Uterus (tissue), 4 donors: ENCODE measurements at places on chromosomes 6 and 20. TPM values are rescaled to one million over a fixed set of nuclear protein-coding genes. Genes with fewer than 3 reads are reported as not detected.

- H3K27ac ChIP-seq, result no peak overlapping the region
- H3K36me3 ChIP-seq, result no peaks in the 10 kb centered on the region
- no peak for DNase-seq
- no peak overlapping the region for H3K4me3 ChIP-seq
Measured at GRCh38 chr6:149935246-149935645, 6.6 kb upstream of the ULBP2 start.

- H3K36me3 ChIP-seq, result no peaks in the 10 kb centered on the region
- no peaks in the 10 kb centered on the region for H3K27me3 ChIP-seq
- DNase-seq, result no peak
- no peaks in the 10 kb centered on the region for H3K4me1 ChIP-seq
- no peak overlapping the region for H3K4me3 ChIP-seq
- no peak overlapping the region for H3K27ac ChIP-seq
Measured at GRCh38 chr6:21053612-21054011, 519.4 kb downstream of the CDKAL1 start.

DNA sequence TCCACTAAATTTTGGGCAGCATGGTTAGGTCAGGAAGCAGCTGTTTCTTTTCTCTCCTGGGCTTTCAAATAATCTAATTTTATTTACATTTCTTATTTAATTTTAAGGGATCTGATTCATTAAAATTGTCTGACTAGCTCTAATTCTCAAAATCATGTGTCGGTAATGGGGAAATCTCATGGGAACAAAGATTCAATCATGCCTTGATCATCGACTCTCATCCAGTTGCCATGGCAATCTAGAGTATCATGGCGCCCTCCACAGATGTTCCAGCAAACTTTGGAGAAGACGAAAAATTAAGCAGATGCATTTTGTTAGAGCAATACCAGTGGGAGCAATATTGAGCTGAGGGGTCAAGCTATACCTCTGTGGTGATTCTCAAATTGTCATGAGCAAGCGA lies 358.0 kb upstream of the CDH4 start:
- no peaks in the 10 kb centered on the region for H3K27me3 ChIP-seq
- no peak overlapping the region for H3K27ac ChIP-seq
- no peaks in the 10 kb centered on the region for H3K36me3 ChIP-seq
- no peaks in the 10 kb centered on the region for H3K4me1 ChIP-seq

- H3K27me3 ChIP-seq, result no peaks in the 10 kb centered on the region
- no peaks in the 10 kb centered on the region for H3K4me1 ChIP-seq
- H3K4me3 ChIP-seq, result no peak overlapping the region
- no peak overlapping the region for H3K27ac ChIP-seq
- DNase-seq, result no peak
Measured at GRCh38 chr6:12761376-12762115, 45.0 kb downstream of the PHACTR1 start.

- no peaks in the 10 kb centered on the region for H3K36me3 ChIP-seq
- H3K4me3 ChIP-seq, result no peak overlapping the region
- H3K27ac ChIP-seq, result no peak overlapping the region
- no peaks in the 10 kb centered on the region for H3K27me3 ChIP-seq
- no peak for DNase-seq
Measured at GRCh38 chr20:63106765-63107448, 100.1 kb upstream of the BHLHE23 start.

RIPOR3 gene
- total RNA-seq, result 9.1 TPM

GRCh38 chr6:9252799-9253198 lies 817.5 kb upstream of the SLC35B3 start:
- DNase-seq, result no peak
- H3K4me3 ChIP-seq, result no peak overlapping the region
- H3K27me3 ChIP-seq, result no peaks in the 10 kb centered on the region
- H3K4me1 ChIP-seq, result no peaks in the 10 kb centered on the region

GRCh38 chr20:64142590-64142989 lies 21.7 kb upstream of the MYT1 start:
- no peak for DNase-seq
- H3K4me1 ChIP-seq, result no peaks in the 10 kb centered on the region
- H3K27ac ChIP-seq, result no peak overlapping the region
- no peaks in the 10 kb centered on the region for H3K27me3 ChIP-seq
- no peak overlapping the region for H3K4me3 ChIP-seq

GRCh38 chr6:152100183-152100618 lies 292.7 kb downstream of the ESR1 start:
- no peak overlapping the region for H3K4me3 ChIP-seq
- H3K4me1 ChIP-seq, result no peaks in the 10 kb centered on the region
- no peaks in the 10 kb centered on the region for H3K27me3 ChIP-seq
- no peak for DNase-seq
- H3K36me3 ChIP-seq, result no peaks in the 10 kb centered on the region

SLC24A3 gene
- 16.4 TPM for total RNA-seq

- H3K36me3 ChIP-seq, result no peaks in the 10 kb centered on the region
- no peaks in the 10 kb centered on the region for H3K4me1 ChIP-seq
- no peak for DNase-seq
- no peaks in the 10 kb centered on the region for H3K27me3 ChIP-seq
Measured at GRCh38 chr6:132995432-132995831, 181.1 kb downstream of the RPS12 start.

DNA sequence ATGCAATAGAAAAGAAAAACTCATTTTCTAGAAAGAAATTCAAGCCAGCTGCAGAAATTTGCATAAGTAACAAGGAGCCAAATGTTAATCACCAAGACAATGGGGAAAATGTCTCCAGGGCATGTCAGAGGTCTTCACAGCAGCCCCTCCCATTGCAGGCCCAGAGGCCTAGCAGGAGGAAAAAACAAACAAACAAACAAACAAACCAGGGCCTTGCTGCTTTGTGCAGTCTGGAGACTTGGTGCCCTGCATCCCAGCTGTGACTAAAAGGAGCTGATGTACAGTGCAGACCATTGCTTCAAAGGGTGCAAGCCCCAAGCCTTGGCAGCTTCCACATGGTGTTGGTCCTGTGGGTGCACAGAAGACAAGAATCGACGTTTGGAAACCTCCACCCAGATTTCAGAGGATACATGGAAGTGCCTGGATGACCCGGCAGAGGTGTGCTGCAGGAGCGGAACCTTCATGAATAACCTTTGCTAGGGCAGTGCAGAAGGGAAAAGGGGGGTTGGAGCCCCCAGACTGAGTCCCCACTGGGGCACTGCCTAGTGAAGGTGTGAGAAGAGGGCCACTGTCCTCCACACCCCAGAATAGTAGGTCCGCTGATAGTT lies 110.9 kb upstream of the AKAP12 start:
- H3K4me3 ChIP-seq, result no peak overlapping the region
- no peak overlapping the region for H3K27ac ChIP-seq
- H3K27me3 ChIP-seq, result no peaks in the 10 kb centered on the region
- no peaks in the 10 kb centered on the region for H3K4me1 ChIP-seq
- no peaks in the 10 kb centered on the region for H3K36me3 ChIP-seq

TP53TG5 gene
- 1.9 TPM for total RNA-seq

RBPJL gene
- total RNA-seq, result not detected

GRCh38 chr20:34850969-34851368 lies 21.7 kb downstream of the GGT7 start:
- DNase-seq, result no peak
- no peaks in the 10 kb centered on the region for H3K36me3 ChIP-seq
- no peaks in the 10 kb centered on the region for H3K27me3 ChIP-seq
- H3K4me1 ChIP-seq, result no peaks in the 10 kb centered on the region
- no peak overlapping the region for H3K27ac ChIP-seq

SRC gene
- total RNA-seq, result 25.0 TPM

- H3K4me1 ChIP-seq, result no peaks in the 10 kb centered on the region
- H3K4me3 ChIP-seq, result no peak overlapping the region
- no peak overlapping the region for H3K27ac ChIP-seq
- H3K27me3 ChIP-seq, result no peaks in the 10 kb centered on the region
Measured at GRCh38 chr6:161486361-161487216, 212.7 kb upstream of the AGPAT4 start.

DNA sequence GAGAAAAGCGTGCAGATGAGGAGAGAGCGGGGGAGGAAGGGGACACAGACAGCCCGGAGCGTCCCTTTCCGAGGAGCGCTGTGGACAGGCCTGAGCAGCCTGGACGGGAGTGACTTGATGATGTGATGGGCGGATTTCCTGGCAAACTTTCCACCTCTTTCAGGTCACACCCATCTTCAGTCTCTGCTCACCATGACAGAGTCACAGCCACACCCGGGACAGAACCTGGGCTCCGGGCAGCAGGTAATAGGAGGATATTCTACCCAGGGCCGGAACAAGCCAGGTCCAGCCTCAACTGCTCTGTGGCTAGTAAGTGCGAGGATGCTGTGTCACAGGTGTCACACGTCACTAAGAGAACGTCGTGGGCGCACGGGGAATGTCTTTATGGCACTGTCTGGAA lies 84.3 kb downstream of the THBS2 start:
- no peaks in the 10 kb centered on the region for H3K36me3 ChIP-seq
- no peak overlapping the region for H3K27ac ChIP-seq
- H3K4me3 ChIP-seq, result no peak overlapping the region
- no peaks in the 10 kb centered on the region for H3K27me3 ChIP-seq
- no peak for DNase-seq

GRCh38 chr6:854406-855118 lies 161.6 kb upstream of the EXOC2 start:
- H3K4me1 ChIP-seq, result no peaks in the 10 kb centered on the region
- H3K27ac ChIP-seq, result no peak overlapping the region
- H3K36me3 ChIP-seq, result no peaks in the 10 kb centered on the region
- no peak for DNase-seq

DNA sequence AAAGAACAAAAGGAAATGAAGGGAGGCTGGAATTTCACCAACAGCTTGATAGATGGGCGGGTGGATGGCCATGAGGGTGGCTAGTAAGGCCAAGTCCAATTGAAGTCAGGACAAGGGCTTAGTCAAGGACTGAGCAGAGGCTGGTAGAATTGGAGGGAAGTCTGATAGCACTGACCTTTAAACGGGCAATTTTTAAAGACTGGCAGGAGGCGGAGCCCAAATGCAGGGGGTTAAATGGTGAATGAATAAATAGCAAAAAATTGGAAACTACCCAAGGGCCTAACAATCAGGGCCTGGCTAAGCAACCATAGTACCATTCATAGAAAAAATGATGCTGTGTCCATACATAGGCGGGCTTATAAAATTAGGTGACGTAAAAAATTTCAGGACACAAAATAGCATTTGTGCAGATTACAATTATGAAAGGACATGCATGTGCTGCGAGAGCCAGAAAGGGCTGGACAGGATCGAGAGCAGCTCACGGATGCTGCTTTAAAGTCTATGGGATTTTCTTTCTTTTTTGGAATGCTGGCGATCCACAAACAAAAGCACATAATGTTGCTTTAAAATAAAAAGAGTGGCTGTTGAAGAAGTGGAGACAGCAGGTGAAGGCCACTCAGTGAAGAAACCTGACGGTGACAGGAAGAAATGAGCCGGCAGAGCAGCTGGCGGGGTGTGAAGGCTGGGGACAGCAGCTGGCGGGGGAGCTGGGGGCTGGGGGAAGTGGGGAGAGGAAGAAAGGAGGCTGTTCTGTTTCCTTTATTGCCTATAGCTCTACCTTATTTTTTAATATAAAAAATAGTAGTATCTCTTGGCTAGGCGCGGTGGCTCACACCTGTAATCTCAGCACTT lies 42.8 kb upstream of the TAF8 start:
- H3K36me3 ChIP-seq, result no peaks in the 10 kb centered on the region
- no peaks in the 10 kb centered on the region for H3K4me1 ChIP-seq
- H3K27me3 ChIP-seq, result no peaks in the 10 kb centered on the region
- no peak overlapping the region for H3K4me3 ChIP-seq
- no peak overlapping the region for H3K27ac ChIP-seq

- H3K27ac ChIP-seq, result no peak overlapping the region
- H3K36me3 ChIP-seq, result no peaks in the 10 kb centered on the region
- no peak for DNase-seq
- no peaks in the 10 kb centered on the region for H3K27me3 ChIP-seq
- H3K4me1 ChIP-seq, result no peaks in the 10 kb centered on the region
Measured at GRCh38 chr6:108684771-108685329, 124.1 kb downstream of the FOXO3 start.

DSP gene
- 28.3 TPM for total RNA-seq

- no peak for DNase-seq
- no peaks in the 10 kb centered on the region for H3K36me3 ChIP-seq
- H3K27ac ChIP-seq, result no peak overlapping the region
Measured at GRCh38 chr6:15038013-15038791, 207.7 kb upstream of the JARID2 start.

MPIG6B gene
- total RNA-seq, result not detected

DNA sequence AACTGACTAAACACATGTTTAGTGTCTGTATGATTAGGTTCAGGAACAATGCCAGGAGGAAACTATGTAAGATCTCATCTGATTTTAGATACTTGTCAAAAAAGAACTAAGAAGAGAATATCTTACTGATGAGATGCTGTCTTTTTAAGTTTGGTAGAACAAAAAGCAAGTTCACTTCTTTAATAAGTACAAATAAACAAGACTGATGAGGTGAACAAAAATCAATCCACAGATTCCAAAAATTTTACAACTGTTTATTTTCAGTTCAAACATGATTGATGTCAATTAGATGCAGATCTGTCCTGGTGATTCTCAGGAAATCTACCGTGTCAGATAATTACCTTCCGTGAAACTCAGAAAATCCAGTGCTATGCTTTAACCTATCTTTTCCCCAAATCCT lies 24.9 kb downstream of the EPHA7 start:
- H3K27ac ChIP-seq, result no peak overlapping the region
- H3K27me3 ChIP-seq, result no peaks in the 10 kb centered on the region
- no peak for DNase-seq
- H3K4me3 ChIP-seq, result no peak overlapping the region
- no peaks in the 10 kb centered on the region for H3K36me3 ChIP-seq

TEAD3 gene
- total RNA-seq, result 107 TPM

DNA sequence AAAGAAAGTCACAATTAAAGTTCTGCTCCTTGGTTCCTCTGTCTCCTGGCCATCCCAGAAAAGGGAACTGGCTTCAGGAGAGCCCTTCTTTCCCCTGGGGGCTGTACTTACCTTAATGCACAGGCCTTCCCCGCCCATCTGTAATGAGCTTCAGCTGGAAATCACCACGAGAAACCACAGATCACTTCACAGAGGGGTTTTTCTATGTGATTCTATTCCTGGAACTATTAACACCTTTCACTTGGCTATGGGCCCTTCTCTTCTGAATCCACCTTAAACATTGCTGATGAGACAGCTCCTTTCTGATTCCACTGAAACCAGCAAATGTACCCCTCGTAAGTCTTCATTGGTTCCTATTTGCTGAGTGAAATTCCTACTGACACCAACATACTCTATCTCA lies 80.7 kb downstream of the FOXF2 start:
- H3K36me3 ChIP-seq, result no peaks in the 10 kb centered on the region
- no peak for DNase-seq
- H3K27me3 ChIP-seq, result no peaks in the 10 kb centered on the region
- no peak overlapping the region for H3K4me3 ChIP-seq
- no peak overlapping the region for H3K27ac ChIP-seq

GRCh38 chr6:144325232-144325631 lies 40.1 kb downstream of the UTRN start:
- H3K36me3 ChIP-seq, result no peaks in the 10 kb centered on the region
- peaks cover 3% of the 10 kb centered on the region for H3K4me1 ChIP-seq
- DNase-seq, result no peak
- no peak overlapping the region for H3K27ac ChIP-seq

GRCh38 chr6:169804427-169804826 lies 53.0 kb downstream of the ERMARD start:
- DNase-seq, result no peak
- H3K27ac ChIP-seq, result no peak overlapping the region
- no peak overlapping the region for H3K4me3 ChIP-seq
